ENCODE measurements at places on chromosomes 6 and 20.

GRCh38 chr6:130810307-130811030, 16.7 kb upstream of the SMLR1 start:
- no peak for DNase-seq

GRCh38 chr6:165660857-165661663, 2.0 kb downstream of the PDE10A start:
- DNase-seq: no peak

DNA sequence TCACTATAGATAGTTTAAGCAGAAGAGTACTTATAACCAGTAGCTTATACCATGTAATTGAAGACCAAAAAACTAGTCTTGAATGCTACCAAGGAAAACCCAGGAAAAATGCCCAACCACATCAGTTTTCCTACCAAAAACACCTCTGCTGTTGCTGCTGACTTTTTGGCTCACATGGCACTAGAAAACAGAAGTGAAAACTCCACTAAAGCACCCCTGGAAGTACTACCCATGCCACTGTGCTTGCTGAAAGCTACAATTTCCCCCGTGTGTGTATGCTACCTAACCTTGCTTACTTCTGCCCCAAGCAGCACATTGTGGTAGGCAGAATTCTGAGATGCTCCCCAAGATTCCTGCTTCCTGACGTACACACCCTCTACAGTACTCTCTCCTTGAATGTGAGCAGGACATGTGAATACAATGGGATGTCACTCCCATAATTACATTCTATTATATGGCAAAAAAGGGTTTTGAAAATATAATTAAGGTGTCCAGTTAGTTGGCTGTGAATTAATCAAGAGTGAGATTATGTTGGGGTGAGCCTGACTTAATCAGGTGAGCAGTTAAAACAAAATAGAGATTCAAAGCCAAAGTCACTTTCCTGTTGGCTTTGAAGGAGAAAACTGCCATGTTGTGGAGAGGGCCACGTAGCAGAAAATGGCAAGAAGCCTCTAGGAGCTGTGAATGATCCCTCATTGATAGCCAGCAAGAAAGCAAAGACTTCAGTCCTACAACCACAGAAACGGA, 209.8 kb upstream of the MARCKS start:
- DNase-seq: no peak

- DNase-seq: no peak
Observed at GRCh38 chr6:25553502-25553901, 98.5 kb upstream of the SCGN start.

GRCh38 chr20:32285082-32285620, 7.7 kb downstream of the KIF3B start:
- no peak for DNase-seq

GRCh38 chr20:49646126-49646525, 67.6 kb downstream of the B4GALT5 start:
- no peak for DNase-seq

DNA sequence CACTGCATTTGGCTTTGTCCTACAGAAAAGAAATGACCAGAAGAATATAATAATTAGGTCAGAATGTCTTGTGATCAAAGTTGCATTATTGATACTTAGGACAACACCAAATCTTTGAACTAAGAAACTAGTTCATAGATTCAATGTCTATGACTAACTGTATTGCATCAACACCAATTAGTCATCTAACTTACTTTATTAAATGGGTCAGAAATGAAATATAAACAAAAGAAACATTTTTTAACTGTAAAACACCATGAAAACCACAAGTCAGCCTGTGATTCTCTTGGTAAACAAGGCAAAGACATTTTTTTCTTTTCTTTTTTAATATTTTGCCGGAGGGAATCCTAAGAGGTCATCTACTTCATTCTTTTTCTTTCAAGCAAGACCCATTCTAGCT, 114.1 kb upstream of the HDDC2 start:
- no peak for DNase-seq

DNA sequence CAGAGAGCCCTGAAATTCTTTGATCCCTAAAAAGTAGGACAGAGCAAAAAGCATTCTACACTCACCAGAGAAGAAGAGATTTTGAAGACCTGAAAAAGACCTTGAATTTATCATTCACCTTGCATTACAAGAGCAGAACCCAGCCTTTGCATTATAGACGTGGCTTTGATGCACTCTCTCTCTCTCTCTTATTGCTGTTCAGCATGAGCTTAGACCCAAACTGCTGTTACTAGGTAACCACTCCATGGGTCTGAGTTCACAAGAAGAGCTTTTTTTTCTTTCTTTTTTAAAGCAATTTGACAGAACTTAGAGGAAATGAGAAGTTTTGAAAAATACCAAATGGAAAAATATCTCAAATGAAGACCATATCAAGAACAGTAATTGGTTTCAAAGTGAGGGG, 44.4 kb downstream of the COL9A1 start:
- DNase-seq: no peak

GRCh38 chr6:21026576-21027273, 492.5 kb downstream of the CDKAL1 start:
- no peak for DNase-seq

DNA sequence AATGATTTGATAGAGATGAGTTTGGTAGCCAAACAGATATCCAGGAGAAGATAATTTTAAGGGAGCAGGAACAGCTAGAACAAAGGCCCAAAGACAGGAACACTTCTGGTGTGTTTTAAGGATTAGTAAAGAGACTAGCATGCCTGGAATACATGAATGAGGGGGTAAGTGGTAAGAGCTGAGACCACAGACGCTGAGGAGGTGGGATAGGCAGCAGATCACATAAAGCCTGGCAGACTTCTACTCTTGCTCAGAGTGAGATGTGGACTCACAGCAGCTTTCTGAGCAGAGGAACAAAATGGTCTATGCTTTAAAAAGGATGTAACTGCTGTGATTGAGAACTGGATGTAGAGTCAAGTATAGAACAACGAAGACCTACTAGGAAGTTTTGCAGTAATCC, 100.1 kb downstream of the EPHA7 start:
- DNase-seq: no peak

GRCh38 chr6:159104931-159105330, 60.1 kb upstream of the TAGAP start:
- no peak for DNase-seq

GRCh38 chr6:19549109-19549508, 288.1 kb upstream of the ID4 start:
- no peak for DNase-seq

DNA sequence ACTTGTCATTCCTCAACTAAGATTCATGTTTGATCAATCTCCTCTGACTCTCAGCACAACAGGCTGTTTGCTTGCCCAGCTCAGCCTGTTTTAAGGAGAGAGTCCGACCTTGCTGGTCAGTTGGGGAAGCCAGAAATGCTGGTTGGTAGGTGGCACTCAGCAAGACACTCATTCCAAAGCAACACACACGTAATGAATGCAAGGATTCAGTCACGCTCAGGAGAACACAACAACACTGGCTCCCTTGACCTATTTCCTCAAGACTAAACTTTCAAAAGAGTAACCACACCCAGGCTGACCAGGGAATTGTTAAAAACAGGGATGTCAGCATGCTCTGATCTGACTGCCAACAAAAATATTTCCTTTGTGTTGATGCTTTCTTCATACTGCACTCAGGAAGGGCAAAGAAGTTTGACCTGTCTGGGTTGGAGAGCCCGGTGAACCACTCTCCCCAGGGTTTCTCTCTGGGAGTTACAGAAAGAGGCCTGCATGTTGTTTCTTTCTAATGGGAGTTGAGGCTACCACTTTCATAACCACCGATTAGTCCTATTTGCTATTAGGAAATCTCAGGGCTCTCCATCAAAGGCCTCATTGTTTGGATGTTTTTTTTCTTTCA, 25.6 kb upstream of the PREP start:
- no peak for DNase-seq

DNA sequence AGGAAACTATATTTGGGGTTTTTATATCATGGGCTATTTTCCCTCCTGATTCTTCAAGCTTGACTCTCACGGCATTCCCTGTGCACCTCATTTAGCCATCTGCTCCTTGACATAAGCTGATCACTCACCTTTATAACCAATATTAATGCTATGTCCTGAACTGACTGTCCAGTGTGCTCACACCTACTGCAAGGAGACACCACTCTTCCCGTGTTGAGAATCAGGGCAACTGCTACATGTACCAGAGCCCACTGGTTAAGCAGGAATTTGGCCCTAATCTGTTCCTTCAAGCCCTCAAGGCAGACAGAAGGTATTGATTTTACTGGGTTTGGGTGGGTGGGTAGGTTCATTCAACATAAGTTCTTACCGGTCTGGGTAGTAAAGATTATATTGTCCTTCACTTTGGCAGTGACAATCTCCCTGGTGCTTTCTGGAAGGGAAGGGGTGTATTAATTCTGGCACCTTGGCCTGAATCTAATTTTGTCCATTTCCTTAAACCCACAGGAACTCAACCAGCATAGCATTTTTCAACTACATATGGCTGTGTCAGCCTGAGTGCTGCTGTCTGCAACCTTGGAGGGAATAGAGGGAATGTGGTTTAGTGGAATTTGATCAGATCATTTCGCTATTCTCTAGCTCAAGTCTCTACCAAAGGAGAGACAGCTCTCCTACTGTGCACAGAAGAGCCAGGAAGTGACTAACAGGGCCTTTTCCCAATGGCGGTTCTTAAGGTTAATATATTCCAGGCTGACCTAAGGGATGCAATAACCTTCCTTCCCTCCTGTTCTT, 293.2 kb downstream of the BTBD9 start:
- DNase-seq: no peak

GRCh38 chr20:49684335-49684997, 29.2 kb downstream of the B4GALT5 start:
- no peak for DNase-seq
